ENCODE measurements at places on chromosomes 16 and 17.
A peak's percentile ranks its signal among the peaks of the same experiment; 100 is the strongest.

- no peak for DNase-seq
Observed at GRCh38 chr17:54237911-54238515, 415.3 kb downstream of the KIF2B start.

DNA sequence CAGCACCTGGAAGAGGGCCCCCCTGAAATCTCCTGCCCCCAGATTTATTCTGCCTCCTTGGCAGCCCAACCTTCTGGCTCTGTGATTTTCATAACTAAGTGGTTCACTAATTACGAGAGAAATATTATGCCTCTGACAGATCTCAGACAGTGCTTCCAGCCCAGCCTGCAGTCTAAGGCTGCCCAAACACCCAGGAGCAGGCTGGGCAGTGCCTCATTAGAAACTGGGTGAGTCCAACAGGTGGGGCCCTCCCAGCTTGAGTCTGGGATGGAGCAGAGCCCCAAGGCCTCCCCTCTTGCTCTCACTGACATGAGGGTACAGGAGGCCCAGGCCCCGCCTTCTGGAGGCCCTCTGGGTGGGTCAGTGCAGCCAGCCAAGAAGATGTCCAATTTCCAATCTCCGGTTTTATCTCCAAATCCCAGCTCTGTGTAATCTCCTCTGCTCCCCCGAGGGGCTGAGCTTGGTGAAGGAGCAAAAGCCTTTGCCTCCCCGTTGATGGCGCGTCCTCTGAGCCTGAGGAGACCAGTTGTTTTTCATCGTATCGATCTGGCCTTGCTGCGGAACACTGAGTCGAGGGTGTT, 20.1 kb upstream of the ABCC3 start:
- DNase-seq: no peak

GRCh38 chr17:44947461-44948314, at the start of gene KIF18B:
TSS of gene KIF18B (minus strand) at chr17:44947773. CDS start at chr17:44936344, 11,429 bp downstream.
- peak; percentile 76 for DNase-seq

GRCh38 chr17:39782481-39782880, 44.7 kb downstream of the GRB7 start:
- DNase-seq: no peak

DNA sequence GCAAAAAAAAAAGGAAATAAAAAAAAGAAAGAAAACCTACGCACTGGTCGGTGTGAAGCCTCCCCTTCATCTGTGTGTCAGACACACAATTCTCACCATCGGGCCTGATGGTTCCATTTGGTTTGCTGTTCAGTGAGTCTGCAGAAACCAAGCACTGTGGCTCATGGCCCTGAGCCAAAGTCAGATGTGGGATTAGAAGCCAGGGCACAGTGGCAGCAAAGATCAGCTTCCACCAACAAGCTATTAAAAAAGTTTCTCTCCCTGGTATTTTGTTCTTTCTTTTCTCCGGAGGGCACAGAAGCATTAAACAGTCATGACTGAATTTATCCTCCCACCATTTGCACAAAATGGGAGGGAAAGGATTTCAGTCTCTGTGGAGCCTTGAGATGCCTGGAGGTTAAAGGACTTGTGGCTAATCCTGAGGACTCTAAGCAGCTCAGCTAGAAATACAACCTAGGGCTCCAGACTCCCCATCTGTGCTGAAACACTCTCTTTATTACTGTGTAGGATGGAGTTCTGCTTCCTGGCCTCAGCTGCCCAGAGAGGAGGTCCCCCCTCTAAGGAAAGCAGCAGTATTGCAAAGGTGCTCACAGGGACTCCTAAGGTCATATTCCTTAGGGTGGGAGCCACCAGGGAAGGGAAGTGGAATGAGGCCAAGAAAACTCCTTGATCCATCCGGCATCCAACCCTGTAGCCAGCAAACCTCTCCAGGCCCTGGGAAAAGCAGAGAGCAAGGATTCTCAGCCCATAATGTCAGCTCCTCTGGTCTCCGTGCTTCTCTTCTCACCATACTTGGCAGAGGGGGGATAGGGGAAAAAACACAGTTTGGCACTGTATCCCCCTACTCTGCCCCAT, 28.2 kb downstream of the SLC39A11 start:
- no peak for DNase-seq

DNA sequence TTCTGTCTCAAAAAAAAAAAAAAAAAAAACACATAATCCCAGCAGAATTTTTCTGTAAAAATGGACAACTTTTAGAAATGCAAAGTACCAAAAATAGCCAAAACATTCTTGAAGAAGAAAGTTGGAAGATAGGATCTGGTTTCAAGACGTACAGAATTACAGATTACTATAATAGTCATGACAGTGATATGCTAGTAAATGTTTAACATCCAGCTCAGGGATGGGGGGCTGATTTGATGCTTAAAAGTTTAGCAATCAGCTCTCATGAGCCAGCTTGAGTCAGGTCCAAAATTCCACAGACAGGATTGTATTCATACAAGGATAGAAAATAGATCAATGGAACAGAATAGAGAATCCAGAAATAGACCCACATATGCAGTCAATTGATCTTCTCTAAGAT, 100.5 kb downstream of the CYB561 start:
- no peak for DNase-seq
